Liver (tissue), 10 donors: ENCODE measurements at places on chromosomes 3 and 15. TPM values are rescaled to one million over a fixed set of nuclear protein-coding genes. Genes with fewer than 3 reads are reported as not detected.

GRCh38 chr3:4753073-4753691, 226.1 kb upstream of the BHLHE40 start:
- no peak for DNase-seq

GRCh38 chr3:67516496-67516895, 137.9 kb downstream of the SUCLG2 start:
- no peak for DNase-seq

DNA sequence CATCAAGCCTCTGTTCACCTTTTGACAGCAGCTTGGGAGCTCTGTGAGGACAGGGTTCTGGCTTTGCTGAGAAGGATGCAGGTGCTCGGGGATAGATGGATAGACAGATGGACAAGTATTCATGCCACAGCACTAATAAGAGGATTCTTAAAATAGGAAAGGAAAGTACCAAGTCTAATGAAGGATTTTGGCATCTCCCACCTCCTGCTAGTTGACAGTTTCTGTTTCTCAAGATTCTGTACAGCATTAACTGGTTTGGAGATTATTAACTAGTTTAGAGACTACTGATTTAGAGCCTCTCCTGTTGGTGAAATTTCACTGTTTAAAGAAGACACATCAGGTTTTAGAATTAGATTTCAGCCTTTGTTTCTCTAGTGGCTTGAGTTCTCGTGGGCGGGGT, 152.3 kb downstream of the CACNA1D start:
- no peak for DNase-seq

GRCh38 chr15:39455471-39455991, 125.3 kb upstream of the THBS1 start:
- DNase-seq = no peak

- DNase-seq = no peak
Measured at GRCh38 chr3:30681649-30682211, 75.3 kb downstream of the TGFBR2 start.

- no peak for DNase-seq
Measured at GRCh38 chr3:279325-279724, 82.8 kb downstream of the CHL1 start.

DNA sequence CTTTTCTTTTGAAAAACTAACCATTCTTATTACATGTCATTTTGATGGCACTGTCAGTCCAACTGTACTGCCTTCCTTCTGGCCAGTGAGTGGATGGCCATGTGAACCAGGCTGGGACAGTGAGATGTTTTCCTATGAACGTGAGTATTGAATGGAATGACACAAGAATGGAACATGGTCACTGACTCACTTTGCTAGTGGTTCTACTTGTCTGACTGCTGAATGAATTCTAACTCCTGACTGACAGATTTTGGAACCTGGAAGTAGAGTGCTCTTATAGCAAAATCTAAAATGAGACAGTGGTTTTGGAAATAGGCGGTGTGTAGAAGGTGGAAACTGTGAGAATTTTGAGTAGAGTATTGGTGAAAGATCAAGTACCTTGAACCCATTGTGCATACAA, 606.9 kb upstream of the KCNMB2 start:
- DNase-seq = no peak

DNA sequence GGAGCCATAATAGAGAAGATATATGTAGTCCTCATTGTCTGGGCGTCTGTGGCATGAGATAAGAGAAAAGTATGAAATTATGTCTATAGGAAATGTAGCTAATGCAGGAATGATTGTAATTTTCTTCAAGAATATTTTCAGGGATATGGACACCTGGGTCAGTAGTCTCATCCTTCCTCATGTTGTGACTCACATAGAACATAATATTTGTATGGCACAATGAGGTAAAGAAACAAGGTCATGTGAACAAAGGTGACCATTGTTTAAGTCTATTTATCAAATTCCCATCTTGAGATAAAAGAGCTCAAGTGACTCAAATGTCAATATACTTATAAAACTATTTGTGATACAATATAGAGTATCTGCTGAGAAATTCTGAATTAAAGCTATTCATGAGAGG, 345.5 kb upstream of the ROBO1 start:
- no peak for DNase-seq

DNA sequence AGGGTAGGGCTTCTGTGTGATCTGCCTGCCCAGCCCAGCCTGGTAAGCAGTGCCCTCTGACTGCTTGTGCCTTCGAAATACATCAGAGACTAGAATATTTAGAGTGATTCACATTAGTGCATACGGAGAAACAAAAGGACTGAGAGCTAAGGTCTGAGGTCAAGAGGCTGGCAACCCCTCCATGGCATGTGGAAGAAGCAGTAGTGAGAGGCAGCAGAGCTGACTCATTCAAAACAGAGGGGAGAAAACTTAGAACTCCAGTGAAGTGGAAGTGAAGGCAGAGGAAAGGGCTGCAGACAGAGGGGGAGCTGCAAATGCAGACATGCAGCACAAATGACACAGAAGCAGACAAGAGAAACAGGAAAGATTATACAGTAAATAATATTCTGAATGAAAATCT, 61.6 kb downstream of the ULK4 start:
- no peak for DNase-seq

DNA sequence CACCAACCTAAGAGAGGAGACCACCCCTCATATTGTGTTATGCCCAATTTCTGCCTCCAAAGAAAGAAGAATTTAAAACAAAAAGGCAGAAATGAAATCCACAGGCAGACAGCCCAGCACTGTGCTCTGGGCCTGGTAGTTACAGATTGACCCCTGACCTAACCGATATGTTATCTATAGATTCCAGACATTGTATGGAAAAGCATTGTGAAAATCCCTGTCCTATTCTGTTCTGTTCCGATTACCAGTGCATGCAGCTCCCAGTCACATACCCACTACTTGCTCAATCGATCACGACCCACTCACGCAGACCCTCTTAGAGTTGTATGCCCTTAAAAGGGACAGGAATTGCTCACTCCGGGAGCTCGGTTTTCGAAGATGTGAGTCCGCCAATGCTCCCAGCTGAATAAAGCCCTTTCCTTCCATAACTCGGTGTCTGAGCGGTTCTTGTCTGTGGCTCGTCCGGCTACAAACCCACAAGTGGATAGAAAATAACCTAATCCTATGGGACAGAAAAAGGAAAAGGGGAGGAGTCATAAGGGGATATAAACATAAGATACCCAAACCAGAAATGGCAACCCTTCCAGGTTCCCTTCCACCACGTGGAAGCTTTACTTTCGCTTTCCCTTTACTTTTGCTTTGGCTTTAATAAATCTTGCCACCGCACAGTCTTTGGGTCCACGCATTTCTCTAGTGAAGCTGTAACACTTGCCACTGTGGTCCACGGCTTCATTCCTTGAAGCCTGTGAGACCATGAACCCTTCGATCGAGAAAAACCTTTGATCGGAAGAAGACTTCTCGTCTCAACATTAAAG, 1.7 kb upstream of the CFAP91 start:
- no peak for DNase-seq

DNA sequence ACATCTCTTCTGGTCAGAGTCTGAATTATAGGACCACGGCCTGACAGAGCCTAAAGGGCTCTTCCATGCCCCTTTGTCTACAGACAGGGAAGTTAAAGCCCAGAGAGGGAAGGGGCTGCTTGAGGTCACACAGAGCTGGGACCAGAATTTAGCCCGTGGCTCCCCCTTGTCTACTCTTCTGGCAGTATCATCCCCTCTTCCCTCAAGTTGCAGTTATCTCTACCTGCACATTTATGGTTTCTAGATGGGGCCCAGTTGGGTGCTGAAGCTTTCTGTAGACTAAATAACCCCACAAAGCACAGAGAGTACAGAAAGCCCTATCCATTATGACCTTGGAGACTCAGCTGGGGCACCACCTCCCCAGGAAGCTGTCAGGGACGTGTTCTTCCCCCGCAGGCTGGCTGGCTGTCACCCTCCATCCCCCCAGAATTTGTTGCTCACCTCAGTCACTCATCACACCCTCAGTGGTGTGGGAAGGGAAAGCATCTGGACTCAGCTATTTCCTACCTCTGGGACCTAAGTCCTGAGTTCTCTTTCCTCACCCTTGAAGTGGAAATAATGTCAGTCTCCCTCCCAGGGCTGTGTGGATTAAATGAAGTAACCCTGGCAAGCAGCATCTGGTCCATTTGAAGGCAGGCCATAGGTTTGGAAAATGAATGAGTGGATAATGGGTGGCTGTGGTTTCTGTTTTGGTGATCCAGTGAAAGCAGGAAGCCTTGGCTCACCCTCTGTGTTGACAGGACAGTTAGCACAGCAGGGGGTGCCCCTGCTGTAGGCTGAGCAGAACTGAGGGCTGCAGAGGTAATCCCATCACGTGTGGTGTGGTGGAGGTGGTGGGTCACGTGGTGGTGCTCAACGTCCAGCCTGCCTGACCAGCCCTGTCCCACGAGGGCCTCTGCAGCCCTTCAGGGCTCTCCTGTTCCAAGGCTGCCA, 16.3 kb downstream of the ACOX2 start:
- DNase-seq = no peak

DNA sequence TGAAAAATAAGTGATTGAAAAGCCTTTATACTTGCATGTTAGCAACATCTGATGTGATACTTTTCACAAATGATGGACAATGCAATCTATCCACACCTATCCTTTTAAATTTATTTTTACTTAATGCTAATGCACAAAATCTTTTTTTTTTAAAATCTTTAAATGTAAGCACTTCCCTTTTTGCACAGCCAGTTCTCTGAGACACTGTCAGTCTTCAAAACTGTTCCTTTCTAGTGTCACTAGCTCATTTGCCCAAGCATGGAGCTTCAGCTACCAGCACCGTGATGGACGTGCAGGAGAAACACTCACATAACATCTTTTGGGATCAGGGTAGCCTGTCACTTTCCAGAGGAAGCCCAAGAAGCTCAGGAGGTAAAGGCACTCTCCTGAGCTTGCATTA, 50.1 kb downstream of the NR1D2 start:
- DNase-seq = no peak

GRCh38 chr3:197003461-197004385, 25.9 kb downstream of the MELTF start:
- peak; percentile 49 for DNase-seq

- DNase-seq = no peak
Measured at GRCh38 chr15:80915472-80915871, 74.1 kb downstream of the MESD start.

DNA sequence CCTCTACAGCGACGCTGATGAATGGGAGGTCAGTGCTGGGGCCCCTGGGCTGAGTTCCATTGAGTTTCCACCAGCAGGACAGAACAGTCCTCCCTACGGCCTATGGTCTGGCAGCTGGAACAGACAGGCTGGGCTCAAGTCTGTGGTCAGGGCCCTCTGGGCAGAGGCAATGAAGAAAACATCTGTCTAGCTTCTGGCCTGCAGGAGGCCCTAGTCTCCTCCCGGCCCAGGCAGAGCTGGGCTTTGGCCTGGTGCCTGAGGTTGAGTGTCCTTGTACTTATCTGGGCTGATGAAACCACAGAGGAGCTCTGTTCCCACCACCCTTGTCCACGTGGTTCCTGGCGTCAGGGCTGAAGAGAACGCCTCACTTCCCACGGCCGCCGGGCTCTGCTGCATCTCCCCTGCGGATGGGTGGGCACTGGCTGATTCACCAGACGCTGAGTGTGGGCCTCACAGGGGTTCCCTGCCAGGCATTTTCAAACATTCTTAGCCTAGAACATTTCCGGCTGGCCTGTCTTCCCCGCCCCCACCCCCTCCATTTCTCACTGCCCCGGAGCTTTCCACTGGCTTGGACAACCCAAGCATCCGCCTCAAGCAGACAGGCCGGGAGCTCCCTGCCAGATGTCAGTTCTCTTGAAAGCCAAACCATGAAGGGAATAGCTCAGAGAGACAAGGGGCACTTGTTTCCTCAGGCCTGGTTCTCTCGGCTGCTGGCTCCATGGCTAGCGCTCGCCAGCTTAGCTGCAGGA, 20.3 kb downstream of the PPCDC start:
- peak; percentile 69 for DNase-seq

GRCh38 chr3:52986938-52987337, 58.9 kb downstream of the SFMBT1 start:
- no peak for DNase-seq

DNA sequence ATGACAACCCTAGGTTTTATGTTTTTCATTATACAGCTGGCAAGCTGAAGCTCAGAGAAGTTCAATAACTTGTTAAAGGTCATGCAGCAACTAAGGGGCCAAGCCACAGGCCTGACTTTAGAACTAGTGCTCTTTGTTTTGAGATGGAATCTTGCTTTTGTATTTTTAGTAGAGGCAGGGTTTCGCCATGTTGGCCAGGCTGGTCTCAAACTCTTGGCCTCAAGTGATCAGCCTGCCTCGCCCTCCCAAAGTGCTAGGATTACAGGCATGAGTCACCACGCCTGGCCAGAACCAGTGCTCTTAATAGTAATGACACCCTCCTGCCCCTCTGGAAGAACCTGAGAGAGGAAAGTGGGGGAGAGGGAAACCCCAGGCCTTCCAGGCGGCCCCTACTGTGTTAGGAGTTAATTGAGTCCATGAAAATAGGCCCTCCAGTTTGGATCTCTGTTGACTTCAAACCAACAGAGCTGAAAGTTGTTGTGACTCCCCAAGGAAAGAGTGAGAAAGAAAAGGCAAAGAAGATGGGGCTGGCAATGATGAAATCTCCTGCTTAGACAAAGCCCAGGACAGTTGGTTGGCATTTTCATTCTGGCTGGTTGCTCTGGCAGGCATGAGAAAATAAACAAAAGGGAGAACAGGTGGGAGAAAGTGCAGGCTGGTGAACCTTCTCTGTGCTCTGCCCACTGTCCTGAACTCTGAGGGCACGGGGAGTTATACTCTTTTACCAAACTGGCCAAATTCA, 3.6 kb upstream of the PRRT3 start:
- no peak for DNase-seq

DNA sequence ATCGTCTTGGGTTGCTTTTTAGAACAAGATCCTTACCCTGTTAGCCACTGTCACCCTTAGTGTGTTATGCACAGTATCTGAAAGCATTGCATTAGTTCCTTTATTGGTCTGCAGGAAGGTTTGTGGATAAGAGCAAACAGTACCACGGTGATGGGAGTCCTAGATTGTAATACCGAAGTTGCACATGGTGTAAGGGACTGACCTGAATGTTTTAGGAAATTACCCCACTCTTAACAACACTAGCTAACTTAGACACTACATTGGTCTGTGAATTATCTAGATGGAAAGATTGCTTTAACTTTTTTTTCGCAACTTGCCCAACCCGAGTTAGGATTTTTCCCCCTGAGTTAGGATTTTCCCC, 1.3 kb downstream of the STT3B start:
- no peak for DNase-seq

The CCDC12 gene
- total RNA-seq = 27.9 TPM

The CRABP1 gene
- total RNA-seq = not detected

The SLC24A1 gene
- total RNA-seq = 1.8 TPM

The ACAN gene
- under 0.01 TPM for total RNA-seq

The RBM15B gene
- 12.2 TPM for total RNA-seq

The PAQR5 gene
- 0.19 TPM for total RNA-seq

The SPRED1 gene
- total RNA-seq = 6.7 TPM

The MCF2L2 gene
- total RNA-seq = 0.47 TPM

The ACOX2 gene
- 74.3 TPM for total RNA-seq

The ISY1 gene
- 6.4 TPM for total RNA-seq

The DUOX2 gene
- 0.08 TPM for total RNA-seq

The ALDH1A3 gene
- 8.4 TPM for total RNA-seq
